Myometrial cell (primary cell): ENCODE measurements at places on chromosomes 2 and 18. TPM values are rescaled to one million over a fixed set of nuclear protein-coding genes. Genes with fewer than 3 reads are reported as not detected.

The INHA gene
- total RNA-seq = not detected in 2 replicates

The ZNF236 gene
- 4.9 and 14.9 TPM in 2 replicates for total RNA-seq

The RND3 gene
- 136 and 161 TPM in 2 replicates for total RNA-seq

The REG3G gene
- total RNA-seq = not detected in 2 replicates
